ENCODE measurements at places on chromosomes 11 and 22.

DNA sequence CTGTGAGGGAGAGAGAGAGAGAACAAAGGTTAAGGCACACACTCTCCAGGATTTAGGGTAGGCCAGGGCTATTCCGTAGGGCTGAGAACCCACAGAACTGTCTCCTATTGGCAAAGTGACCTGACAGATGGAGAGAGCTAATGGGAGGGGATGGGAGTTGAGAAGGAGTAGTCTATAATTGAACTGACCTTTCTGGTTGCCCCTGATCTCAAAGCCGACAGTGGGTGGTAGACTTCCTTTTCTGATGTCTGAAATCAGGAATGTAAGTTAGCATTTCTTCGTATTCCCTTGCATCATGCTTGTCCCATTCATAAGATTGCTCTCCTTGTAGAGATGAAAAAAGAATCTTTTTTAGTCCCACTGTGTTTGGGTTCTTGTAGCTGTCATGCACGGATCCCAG lies 210.1 kb downstream of the NTM start:
- DNase-seq: no peak

DNA sequence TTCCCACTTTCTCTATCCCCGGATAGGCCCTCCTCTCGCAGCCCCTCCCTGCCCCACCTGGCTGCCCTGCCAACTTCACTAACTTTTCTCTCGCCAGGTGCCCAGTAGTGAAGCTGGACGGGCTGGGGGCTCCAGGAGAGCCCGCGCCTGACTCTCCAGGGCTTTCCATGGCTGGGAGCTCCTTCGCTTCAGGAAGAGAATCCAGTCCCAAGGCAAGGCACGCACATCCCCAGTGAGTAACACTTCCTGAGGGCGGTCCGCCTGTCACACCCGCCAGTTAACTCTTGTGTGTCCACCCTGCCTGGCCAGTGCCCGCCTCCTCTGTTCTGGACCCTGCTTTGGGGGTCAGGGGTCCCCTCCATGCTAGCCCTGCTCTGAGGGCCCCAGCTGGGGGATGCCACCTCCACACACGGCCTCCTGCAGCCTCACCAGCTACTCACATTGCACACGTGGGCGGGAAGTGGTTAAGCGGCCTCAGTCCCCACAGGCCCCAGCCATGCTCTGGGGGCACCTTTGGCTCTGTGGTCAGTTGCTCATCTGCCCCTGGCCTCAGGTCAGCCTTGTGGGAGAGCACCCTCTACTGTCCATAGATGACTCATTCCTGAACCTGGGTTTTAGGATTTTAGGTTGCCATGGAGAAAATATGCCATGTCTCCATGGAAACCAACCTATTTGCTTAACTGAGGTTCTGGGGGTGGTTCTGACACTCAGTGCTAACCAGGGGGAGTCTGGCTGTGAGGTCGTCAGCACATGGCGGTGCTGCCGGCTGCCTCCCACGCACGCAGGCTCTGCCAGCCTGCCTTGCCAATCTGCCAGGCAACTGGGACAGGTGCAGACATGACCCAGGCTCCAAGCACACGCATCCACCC lies at the start of gene RIN1:
Gene RIN1, minus strand, starts transcription at position 201 of the 869 bp plus-strand sequence. Its CDS starts 32 bp downstream, at position 169.
- DNase-seq: peak; percentile 70

GRCh38 chr11:97157221-97157740 lies 767.5 kb downstream of the JRKL start:
- DNase-seq: no peak

DNA sequence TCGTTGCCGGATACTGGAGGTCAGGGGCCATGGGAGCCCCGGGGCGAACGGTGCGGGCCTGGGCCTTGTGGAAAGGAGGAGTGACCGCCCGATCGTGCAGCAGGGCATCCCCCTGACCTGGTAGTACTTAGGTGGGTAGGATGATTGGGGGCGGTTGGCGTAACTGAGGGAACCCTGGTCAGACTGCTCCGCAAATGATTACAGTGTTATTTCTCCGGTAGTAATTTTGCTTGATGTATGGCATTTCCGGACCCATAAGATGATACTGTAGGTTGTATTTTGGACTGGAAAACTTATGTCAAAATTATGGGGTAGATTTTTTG lies 762 bp downstream of the MTMR3 start:
- DNase-seq: no peak

GRCh38 chr11:117483372-117483771 lies 155.7 kb downstream of the CEP164 start:
- no peak for DNase-seq

GRCh38 chr11:34446386-34446785 lies 7.7 kb downstream of the CAT start:
- no peak for DNase-seq

DNA sequence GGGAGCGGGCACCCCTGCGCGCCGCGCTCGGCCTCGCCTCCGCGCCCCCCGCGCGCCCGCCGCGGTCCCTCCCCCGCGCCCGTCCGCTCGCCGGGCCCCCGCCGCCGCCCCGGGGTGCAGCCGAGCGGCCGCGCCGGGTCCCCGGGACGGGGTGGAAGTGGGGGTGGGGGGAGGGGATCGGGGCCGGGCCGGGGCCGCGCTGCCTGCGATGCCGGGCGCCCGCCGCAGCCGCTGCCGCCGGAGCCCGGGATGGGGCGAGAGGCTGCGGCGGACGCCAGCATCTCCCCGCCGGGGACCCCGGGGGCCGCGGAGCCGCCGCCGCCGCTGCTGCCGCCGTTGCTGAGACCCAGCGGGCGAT lies 365 bp downstream of the MGAT3 start:
- DNase-seq: no peak

GRCh38 chr22:47406896-47407295 lies 644.4 kb downstream of the TBC1D22A start:
- no peak for DNase-seq

DNA sequence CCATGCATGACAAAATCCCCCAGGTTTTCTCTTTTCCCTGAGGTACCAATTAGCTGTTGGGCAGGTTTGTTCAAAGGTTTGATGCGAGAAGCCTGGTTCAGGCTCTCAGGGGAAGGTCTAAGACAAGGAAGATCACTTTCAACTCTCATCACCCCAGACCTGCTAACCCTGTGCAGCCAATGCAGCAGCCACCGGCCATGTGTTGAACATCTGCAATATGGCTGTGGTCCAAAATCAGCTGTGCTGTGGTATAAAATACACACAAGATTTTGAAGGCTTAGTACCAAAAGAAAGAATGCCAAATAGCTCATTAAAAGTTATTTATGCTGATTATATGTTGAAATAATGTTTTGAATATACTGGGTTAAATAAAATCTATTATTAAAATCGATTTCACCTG lies 58.5 kb downstream of the SMCO4 start:
- no peak for DNase-seq

DNA sequence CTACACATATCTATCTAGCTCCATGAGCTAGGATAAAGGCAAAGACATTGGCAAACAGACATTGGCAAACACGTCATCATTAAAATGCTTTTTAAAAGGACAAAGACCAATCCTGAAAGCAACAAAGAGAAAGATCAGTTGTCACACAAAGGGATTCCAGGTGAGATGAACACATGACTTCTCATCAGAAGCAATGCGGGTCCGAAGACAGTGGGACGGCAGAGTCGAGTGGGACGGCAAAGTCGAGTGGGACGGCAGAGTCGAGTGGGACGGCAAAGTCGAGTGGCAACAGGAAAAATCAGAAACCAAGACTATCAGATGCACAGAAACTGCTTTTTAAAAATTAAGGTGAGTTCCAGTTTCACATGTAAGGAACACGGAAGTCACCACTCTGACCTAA lies 609.5 kb downstream of the BRD1 start:
- DNase-seq: no peak

- no peak for DNase-seq
Measured at GRCh38 chr22:17964643-17965042, 59.7 kb downstream of the MICAL3 start.

- DNase-seq: no peak
Measured at GRCh38 chr11:134863294-134863693, 451.3 kb upstream of the B3GAT1 start.

DNA sequence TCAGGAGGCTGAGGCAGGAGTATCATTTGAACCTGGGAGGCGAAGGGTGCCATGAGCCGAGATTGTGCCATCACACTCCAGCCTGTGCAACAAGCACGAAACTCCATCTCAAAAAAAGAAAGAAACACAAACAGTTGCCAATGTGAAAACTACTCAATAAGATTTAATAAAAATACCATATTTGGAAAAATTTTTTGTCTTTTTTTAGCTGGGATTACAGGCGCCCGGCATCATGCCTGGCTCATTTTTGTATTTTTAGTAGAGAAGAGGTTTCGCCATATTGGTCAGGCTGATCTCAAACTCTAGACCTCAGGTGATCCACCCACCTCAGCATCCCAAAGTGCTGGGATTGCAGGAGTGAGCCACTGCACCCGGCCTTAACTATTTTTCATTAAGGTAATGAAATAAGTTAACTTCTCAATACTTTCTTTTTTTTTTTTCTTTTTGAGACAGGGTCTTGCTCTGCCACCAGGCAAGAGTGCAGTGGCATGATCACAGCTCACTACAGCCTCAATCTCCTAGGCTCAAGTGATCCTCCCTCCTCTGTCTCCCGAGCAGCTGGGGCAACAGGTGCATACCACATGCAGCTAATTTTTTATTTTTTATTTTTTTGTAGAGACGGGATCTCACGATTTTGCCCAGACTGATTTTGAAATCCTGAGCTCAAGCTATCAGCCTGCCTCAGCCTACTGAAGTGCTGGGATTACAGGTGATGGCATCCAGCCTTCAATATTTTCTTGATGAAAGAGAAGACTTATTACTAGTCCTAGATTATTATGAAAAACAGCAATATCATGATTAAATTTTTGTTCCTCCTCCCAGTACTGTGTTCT lies 4746.2 kb upstream of the OR11H1 start:
- DNase-seq: no peak

DNA sequence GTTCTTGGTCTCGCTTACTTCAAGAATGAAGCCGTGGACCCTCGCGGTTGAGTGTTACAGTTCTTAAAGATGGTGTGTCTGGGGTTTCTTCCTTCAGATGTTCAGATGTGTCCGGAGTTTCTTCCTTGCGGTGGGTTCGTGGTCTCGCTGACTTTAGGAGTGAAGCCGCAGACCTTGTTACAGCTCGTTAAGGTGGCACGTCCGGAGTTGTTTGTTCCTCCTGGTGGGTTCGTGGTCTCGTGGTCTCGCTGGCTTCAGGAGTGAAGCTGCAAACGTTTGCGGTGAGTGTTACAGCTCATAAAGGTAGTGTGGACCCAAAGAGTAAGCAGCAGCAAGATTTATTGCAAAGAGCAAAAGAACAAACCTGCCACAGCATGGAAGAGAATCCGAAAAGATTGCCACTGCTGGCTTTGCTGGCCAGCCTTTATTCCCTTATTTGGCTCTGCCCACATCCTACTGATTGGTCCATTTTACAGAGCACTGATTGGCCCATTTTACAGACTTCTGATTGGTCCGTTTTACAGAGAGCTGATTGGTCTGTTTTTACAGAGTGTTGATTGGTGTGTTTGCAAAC lies 27.1 kb upstream of the NXPE2 start:
- no peak for DNase-seq

DNA sequence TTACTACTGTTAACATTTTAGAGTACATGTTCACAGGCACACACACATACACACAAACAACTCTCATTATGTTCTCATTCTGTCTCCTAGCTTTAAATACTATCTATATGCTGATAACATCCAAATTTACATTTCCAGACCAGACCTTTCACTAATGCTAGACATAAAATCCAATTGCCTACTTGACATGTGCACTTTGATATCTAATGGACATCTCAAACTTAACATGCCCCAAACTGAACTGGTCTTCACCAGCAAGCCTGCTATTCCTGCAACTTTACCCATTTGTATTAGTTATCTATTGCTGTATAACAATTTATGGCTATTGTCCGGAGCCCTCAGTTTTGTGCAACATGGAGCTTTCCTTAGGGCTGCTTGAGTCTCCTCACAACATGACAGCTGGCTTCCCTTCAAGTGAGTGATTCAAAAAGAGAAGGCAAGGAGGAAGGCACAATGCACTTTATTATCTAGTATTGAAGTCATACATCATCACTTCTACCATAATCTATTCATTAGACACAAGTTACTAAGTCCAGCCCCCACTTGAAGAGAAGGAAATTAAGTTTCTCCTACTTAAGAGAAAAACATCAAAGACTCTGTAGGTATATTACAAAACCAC lies 3.0 kb downstream of the SLC36A4 start:
- no peak for DNase-seq

- no peak for DNase-seq
Measured at GRCh38 chr11:2549080-2549479, 104.3 kb downstream of the KCNQ1 start.

DNA sequence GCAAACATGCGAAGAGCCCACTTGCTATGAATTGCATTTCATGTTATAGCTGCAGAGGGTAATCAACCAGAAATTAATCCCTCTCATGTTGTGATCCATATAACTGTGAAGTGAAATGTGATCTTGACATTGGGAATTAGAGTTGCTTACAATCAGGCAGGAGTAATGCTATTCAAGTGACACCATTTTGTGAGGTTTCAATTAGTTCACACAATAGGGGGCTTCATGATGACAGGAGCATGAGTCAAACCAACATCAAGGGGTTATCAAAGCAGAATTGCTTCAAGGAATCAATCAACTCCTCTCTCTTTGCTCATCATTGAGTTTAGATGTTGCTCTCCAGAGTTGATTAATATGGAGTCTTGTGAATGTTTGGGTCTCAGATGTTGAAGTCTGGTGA lies 1585.2 kb upstream of the TENM4 start:
- DNase-seq: no peak

DNA sequence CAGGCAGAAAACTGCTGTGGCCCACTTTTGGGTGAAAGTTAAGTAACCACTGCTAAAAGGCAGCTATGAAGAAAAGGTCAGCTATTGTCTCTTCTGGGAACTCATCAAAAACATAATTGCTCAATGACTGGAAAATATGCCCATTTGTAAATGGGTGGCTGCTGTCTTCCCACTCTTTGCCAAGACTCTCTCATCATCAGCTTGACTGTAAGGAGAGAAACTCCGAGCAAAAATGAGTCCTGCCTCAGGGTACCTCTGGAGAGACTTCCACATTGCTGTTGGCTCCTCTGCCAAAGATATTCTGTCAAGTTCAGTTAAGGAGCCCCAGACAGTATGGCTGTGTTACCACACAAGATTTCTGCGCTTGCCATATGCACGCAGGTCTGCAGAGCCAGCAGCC lies 138.7 kb downstream of the BBOX1 start:
- DNase-seq: no peak

- no peak for DNase-seq
Measured at GRCh38 chr11:79071190-79071589, 369.6 kb downstream of the TENM4 start.

- no peak for DNase-seq
Measured at GRCh38 chr11:67544616-67545242, 21.5 kb upstream of the CABP2 start.

DNA sequence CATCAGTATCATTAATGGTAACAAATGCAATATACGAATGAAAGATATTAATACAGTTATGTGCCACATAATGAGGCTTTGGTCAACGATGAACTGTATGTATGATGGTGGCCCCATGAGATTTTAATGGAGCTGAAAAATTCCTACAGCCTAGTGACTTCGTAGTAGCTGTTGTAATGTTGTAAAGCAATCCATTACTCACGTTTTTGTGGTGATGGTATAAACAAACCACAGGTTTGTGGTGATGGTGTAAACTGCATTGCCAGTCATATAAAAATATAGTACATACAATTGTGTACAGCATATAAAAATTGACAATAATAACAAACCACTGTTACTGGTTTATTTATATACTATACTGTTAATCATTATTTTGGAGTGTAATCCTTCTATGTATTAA lies 27.4 kb upstream of the GRIA4 start:
- DNase-seq: no peak
